ENCODE measurements at places on chromosomes 16 and 17.

- DNase-seq: peak; percentile 88
Measured at GRCh38 chr17:42980274-42980765, at the start of gene RUNDC1. Gene RUNDC1 (plus strand): TSS chr17:42980565. CDS start chr17:42980577, 12 bp downstream.

DNA sequence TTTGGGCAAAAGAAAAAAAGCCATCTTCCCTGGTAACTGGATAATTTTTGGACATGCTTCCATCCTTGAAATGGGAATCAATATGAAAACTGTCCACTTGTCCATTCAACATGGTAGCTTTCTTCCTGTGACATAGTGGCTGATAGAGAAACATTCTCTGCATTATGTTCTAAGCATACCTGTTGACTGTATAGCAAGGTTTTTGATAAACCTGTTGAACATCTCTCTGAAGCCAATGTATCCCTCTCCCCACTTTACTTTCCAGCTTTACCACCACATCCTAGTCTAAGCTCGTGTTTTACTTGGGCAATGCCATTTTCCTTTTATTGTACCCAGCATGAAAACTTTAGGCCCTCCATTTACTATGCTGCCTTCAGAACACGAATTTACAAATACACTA, 630.1 kb downstream of the TOX3 start:
- DNase-seq: no peak

DNA sequence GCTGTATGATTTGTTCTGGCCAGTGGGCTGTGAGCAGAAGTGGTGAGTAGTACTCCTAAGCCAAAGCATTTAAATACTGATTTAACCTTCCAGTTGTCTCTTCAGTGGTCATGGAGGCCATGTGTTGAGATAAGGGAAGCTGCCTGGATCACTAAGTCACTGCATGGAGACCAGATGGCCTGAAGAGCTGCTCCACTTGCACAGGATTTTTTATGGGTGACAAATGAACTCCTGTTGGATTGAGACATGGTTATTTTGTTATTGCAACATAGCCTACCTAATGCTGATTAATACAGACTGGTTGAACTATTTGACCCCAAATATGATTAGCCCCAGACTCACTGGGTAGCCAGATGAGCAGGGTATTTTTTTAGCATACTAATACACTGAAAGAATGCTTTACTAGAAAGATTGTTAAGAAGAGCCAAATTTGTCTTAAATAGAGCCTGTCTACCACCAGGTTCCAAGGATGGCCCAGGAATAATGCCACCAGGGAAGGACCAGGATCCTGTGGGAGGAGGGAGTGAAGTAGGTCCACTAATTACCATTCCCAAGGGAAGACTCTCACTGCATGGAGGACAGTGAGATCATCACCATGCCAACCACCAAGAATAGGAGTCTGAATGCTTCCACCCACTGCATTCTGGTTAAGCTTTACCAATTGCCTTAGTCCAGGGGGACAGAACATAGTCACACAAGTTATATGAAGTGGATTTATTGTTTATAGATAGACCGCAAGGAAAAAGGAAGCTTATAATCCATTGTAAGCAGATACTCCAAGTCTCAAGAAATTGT, 187.4 kb upstream of the IRX6 start:
- DNase-seq: no peak

DNA sequence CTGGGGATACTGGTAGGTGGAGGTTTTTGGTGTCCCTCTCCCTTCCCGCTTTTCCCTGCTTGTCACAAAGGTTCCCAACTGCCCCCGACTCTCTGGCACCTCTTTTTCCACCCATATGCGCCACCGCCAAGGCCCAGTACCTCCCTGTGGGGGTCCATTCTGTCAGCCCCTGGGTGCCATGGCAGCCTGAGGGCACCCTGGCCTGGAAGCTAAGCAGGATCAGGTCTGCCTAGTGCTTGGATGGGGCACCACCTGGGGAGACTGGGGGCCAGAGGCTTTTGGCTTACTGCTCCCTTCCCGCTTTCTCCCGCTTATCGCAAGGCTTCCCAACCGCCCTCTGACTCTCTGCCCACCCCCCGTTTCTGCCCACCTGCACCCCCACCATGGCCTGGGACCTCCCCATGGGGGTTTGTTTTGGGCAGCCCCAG, 2286.4 kb downstream of the TP53TG3F start:
- no peak for DNase-seq

- no peak for DNase-seq
Measured at GRCh38 chr16:28320023-28320561, 27.8 kb downstream of the SBK1 start.

Measured in activated CD4-positive, alpha-beta T cell treated with anti-CD3 and anti-CD28 coated beads, Interleukin-2, amount 50 U/mL, for 4 hours (primary cell).